HuH-7.5 (cell line): ENCODE measurements at places on chromosomes 5 and 9.
A peak's percentile ranks its signal among the peaks of the same experiment; 100 is the strongest.

- peak; percentile 5 for DNase-seq
These were observed 1434.5 kb upstream of the CDH6 start for GRCh38 chr5:29758986-29759421.

DNA sequence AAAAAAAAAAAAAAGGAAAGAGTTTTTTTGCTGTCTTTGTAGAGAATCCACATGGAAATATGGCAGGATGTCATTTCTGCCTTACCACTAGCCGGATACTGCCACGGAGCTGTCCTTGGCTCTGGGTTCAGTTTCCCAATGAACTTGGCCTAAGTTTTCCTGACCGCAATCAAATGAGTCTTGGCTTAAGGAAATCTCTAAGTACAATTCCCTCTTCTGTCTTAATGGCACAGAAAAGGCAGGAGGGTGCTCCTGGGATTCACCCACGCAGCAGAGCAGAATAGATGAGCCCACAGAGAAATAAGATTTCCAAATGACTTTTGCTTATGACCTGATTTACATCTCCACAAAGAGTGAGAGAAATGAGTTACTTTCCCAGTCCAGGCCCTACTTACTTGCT is 284.0 kb upstream of the VLDLR start:
- DNase-seq: no peak

- no peak for DNase-seq
These were observed 2.5 kb downstream of the TBC1D9B start for GRCh38 chr5:179905161-179905560.

DNA sequence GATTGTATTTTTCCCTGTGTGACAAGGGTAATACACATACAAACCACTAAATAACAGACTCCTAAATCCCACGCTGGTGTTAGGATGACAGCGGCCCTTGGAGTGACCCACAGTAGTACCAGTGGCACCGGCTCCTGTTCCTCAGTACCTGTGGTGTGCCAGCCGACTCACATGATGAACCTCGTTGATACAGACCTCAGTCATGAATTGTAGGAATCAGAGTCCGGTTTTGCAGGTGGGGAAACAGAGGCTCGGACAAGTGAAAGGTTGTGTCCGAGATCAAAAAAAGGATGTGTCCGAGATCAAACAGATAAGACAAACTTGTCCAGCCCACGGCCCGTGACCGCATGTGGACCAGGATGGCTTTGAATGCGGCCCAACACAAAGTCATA is 78.0 kb downstream of the AMBP start:
- no peak for DNase-seq

DNA sequence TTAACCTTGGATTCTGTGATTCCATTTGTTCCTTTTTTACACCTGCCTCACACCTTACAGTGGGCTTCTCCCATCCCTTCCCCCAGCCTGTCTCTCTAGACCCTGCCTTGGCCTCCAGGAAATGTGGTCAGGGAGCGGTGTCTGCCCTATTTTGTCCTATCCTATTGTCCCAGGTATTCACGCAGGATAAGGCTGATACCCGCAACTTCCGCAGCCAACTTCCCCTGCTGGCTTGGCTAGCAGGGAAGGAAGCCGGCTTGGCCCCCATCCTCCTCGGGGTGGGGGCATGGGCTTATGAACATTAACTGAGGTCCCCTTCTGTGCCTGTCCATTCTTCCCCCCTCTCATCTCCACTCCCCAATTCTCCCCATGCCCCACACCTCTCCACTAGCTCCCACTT is 3.5 kb downstream of the CSF1R start:
- no peak for DNase-seq

DNA sequence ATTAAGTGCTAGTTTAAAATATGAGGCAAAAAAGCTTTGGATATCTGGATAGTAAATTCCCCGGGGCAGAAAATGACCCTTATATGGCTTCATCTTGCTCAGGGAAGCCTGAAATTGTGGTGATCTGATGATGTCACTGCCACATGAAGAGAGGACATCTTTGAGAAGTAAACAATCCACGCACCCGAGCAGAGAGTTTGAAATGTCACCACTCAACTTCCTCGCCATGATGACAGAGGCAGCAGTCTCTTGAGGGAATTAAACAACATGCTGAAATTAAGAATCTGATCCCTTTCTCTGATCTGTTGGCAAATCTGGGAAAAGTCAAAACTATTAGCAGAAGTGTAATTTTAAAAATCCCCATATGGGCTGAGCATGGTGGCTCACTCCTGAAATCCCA is 110.0 kb downstream of the TLE1 start:
- DNase-seq: no peak

- no peak for DNase-seq
These were observed 326.6 kb downstream of the ARL15 start for GRCh38 chr5:53983568-53984460.

DNA sequence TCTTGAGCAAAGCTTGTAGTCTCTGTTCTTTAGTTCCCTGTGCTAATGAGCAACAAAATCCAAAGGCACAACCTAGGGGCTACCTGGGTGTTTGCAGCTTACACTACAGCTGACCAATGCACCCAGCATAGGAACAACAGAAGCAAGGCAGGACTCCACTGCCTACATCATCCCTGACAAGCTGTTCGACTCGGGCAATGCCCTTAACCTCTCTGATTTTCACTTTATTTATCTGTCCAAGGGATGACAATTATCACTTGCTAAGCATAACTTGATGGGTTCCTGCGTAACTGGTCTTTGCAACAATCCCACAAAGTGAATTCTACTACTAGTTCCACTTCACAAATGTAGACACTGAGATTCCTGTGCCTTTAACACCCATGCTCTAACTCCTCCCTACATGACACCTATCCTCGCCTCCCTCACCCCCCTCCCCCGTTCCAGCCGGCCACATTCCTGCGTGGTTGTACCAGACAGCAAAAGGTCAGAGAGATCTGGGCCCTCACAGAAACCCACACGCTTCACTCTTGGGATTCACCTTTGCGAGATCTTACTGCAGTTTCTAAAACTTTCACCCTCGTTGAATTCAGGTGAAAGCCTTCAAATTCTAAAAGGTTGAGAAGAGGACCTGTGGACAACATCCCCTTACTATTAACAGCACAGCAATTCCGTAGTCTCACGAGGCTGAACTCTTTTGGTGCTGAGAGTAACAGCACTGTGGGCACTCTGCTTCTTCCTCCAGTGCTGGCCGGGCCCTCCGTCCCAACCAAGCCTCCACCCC is 995 bp downstream of the IPPK start:
- DNase-seq: peak; percentile 85

DNA sequence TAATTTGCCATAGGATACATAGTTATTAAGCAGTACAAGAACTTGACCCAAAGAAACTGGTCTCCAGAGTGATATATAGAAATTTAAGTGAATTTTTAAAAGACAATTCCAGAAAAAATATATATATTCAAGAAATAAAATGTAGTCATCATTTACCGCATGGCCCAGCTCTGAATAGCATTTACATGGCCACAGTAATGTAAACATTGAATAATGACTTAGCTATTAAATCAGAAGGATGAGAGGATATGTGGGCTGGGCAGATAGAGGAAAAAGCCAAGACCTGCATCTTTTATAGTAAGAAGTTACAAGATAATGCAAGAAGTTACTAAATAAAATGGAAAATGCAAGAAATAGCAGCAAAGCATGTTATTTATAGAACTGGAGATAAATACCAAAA is 405.2 kb upstream of the WWC1 start:
- no peak for DNase-seq

- no peak for DNase-seq
These were observed 62.3 kb downstream of the RAPGEF1 start for GRCh38 chr9:131677444-131678180.

- no peak for DNase-seq
These were observed 180.7 kb upstream of the ZNF618 start for GRCh38 chr9:113695440-113695851.

DNA sequence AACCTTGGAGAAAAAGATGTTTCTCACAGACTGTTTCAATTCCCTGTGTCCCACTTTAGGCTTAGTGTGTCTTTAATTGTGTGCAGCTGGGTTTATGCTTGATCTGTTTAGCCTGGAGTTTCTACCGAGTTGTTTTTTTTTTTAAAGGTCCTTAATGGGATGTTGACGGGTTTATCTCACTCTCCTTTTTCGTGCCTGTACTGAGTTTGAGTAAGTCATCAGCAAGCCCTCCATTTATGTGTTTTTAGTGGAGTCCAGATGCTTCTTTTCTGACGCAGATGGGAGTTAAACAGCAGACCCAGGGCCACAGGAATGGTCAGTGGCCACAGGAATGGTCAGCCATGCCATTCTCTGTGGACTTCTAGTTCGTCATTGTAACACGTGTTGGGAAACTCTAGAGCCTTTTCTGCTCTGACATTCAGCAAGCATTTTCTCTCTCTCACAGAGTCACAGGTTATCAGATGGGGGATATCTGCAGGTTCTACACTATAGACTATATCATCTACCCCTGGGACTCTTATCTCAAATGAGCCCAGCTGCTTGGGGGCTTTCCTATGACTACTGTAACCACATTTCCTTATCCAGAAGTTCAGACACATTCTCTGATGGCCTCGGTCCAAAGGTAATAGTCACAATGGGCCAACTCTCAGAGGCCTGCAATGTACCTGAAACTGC is 190.5 kb downstream of the TTLL11 start:
- no peak for DNase-seq

- no peak for DNase-seq
These were observed 159.9 kb upstream of the CCNH start for GRCh38 chr5:87572611-87573010.

DNA sequence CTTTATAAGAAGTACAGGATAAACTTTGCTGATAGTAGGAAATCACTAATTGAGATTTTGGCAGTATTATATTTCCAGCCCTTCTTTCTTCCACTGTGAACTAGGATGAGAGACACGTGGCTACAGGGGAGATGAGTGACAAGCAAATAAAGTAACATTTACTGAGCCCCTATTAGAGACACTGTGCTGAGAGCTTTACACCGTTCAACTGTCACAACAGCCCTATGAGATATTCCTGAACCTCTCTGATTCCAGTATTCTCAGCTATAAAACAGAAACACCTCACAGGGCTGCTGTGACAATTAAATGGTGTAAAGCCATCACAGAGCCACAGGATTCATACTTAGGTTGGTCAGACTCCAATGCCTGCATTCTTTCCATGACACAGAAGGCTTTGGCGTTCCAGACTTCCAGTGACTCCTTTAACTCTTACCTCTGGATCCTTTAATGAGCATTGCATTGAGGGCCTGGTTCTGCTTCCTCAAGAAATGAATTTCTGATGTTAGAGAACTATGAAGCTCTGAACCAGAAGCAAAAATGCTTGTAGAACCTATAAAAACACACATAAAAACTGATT is 169.0 kb downstream of the CDK5RAP2 start:
- DNase-seq: no peak

DNA sequence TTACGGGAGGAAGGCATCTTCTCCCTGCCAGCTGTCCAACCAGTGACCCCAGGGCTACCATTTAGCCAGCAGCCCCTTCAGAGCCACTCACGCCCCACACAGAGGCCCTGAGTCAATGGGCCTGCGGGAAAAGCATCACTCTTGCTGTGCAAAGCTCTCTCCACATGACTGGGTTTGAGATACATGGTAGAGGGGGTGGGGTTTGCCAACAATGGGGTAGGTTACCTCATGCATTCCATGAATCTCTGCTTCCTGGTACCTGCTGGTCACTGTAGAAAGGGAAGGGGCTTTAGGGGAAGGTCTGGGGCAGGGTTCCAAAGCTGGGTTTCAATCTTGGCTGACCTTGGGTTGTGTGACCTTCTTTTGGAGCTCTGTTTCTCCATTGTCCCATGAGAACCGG is 22.9 kb upstream of the TTLL11 start:
- no peak for DNase-seq

- no peak for DNase-seq
These were observed 1.9 kb downstream of the RPS6 start for GRCh38 chr9:19378164-19378563.

DNA sequence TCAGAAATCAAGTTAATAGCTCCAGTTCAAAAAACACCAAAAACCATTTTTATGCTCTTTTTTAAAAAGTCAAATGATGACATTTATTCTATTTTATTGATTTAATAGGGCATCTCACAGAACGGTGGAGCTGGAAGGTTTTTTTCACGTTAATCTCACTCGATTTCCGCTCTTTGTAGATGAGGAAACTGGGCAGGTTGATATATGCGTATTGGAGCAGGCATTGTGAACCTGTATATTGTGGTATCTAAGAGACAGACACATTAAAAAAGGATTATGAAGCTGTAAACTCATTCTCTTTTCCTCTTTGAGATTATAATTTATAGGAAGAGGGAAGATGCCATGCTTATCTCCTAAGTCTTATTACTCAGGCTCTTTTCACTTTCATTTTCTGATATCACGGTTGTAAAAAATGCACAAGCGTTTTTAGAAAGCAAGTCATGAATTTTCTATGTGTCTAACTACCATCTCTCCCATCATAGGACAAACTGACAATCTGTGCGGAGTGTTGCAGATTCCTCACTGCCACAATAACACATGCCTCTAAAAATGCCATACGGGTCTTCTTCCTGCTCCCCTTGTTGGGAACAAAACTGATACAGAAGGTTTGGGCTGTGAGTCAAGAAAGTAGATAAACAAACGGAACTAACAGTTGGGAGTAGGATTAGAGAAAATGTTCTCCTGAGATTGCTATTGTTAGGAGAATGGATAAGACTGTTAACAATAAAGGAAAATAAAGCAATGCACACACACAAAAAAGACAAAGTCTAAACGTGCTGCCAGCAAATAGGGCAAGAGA is 1997.7 kb downstream of the MAT2B start:
- no peak for DNase-seq

GRCh38 chr5:98085593-98085992 is 687.9 kb upstream of the RGMB start:
- no peak for DNase-seq

DNA sequence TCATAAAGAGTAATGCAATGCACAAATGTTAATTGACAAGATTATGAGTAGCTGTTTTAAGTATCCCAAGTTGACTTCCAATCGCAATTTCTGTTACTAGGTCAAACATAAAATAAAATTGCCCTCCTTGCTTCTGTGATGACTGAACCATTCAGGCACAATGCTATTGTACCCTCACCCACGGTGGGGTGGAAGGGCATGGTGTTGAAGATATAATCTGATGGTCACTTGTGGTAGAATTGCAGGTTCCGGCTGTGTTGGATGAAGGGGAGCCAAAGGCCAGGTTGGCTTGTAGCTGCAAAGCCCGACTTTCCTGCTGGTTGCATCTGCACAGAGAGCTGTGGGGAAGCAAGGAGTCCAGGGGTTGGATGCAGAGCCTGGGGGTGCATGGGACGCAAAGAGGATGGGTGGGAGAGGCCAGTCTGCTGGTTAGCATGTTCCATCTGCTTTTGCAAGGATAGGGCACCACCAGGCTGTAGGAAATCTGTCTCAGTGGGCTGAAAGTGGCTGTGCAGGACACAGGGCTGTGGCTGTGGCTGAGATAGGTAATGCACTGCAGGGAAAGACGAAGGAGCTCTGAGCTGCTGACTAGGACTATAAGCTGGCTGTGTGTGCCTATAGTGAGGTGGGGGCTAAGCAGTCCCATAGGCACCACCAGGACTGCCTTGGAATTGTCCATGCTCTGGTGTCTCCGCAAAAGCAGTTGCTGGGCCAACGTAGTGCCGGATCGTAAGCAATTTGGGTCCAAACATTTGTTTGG is 31.5 kb upstream of the PUM3 start:
- DNase-seq: no peak

- no peak for DNase-seq
These were observed 89.3 kb upstream of the IL12B start for GRCh38 chr5:159419576-159419975.

- DNase-seq: no peak
These were observed 23.5 kb upstream of the SNX2 start for GRCh38 chr5:122751293-122751782.
